ENCODE measurements at places on chromosomes 3 and 15. TPM values are rescaled to one million over a fixed set of nuclear protein-coding genes. Genes with fewer than 3 reads are reported as not detected.

The PDE8A gene
- 33.2 TPM for polyA plus RNA-seq

DNA sequence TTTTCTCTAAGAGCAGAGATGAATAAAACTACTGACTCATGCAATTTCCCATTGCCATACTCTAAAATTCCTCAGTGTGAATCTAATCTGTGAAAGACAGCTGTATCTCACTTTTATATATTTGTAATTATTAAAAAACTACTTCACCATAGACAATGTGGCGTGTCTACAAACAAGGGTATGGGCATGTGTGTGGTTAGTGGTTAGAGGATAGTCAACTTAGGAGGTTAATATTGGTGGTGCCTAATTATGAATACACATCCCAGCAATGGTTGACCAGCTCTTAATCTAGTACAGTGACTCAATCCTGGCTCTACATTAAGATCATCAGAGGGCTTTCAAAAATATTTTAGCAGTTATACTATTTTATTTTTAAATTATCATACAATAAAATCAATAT lies 94.5 kb downstream of the GOLIM4 start:
- DNase-seq = no peak

The SIDT1 gene
- 1.3 TPM for polyA plus RNA-seq

- DNase-seq = no peak
Measured at GRCh38 chr3:121508389-121508788, 37.4 kb downstream of the POLQ start.

- DNase-seq = peak; percentile 60
Measured at GRCh38 chr3:58217209-58217811, 6.5 kb upstream of the DNASE1L3 start.

DNA sequence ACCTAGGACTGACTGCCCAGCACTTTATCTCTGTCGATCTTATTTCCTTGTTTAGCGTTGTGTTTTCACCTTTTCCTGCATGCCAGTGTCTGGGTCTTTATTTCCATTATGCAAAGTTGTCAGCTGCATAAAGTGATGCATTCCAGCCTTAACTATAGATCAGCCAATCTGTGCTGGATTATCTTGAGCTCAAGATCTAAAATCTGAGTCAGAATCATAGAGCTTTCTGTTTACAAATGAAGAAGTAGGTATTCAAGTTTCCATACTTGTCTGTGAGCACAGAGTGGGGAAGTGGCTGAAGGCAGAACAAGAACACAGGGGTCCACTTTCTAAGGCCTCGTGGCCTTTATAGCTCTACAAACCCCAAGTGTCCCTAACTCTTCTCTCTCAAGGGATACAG lies 82.4 kb upstream of the PLCL2 start:
- no peak for DNase-seq

GRCh38 chr3:126524429-126524988 lies 554 bp downstream of the CHST13 start:
- DNase-seq = no peak

DNA sequence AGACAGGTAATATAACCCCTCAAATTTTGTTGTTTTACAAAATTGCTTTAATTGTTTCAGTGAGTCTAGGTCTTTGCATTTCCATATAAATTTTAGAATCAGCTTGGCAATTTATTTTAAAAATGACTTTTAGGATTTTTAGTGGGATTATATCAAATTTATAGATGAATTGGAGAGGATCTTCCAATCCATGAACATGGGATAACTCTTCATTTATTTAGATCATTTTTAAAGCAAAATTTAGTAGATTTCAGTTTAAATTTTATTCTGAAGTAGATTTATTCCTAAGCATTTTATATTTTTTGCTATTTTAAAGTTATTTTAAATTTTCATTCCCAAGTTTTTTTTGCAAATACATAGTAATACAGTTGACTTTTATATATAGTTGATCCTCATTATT lies 58.1 kb upstream of the THSD4 start:
- no peak for DNase-seq

The ZKSCAN7 gene
- 4.9 TPM for polyA plus RNA-seq

The SLC22A14 gene
- not detected for polyA plus RNA-seq

The DPPA4 gene
- polyA plus RNA-seq = not detected

GRCh38 chr3:46867550-46867898 lies 4.3 kb upstream of the MYL3 start:
- peak; percentile 92 for DNase-seq

DNA sequence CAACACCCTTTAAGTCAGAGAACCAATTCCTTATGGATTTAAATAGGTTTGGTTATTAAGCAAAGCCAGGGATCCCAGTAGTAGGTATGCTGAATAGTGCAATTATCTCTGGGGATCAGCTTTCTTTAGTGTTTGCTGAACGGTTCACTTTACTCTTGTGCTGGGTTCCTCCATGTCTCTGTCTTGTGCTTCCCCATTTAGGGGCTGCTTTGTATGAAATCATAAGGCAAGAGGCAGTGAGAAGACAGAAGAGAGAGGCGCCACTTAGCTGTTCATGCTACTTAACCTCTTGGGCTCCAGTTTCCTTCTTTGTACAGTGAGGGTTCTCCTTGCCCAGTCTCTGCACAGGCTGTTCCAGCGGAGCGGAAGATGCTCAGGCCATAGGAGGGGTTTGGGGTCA lies 3.5 kb downstream of the ST6GAL1 start:
- DNase-seq = no peak

- DNase-seq = peak; percentile 74
Measured at GRCh38 chr3:48232734-48233133, 8.2 kb upstream of the ZNF589 start.

DNA sequence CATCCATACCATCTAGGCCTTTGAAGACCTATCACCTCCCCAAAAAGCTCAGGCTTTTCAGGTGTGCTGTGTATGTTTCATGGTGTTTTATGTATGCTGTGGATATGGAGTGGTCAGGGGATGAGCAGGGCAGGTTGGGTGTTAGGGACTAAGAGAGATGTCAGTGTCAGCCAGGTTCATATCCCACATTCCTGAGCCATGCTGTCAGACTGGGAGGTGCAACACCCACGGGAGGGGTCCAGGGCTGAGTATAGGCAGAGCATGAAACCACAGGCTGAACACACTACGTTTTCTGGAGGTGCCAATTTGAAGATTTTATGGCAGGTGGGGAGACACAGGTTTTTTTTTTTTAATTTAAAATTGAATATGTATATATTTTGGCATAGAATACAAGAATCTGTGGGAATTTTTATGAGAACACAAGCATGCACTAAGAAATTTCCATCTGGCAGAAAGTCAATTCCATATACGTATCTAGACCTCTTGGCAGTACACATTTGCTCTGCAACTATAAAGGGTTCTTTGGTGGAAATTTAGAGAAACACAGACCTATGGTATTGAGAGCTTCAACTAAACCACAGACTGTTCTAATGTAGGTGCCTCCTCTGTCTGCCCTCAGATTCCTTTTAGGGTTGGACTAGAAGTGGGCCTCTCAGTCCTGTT lies 101.9 kb upstream of the RNU6-1 start:
- DNase-seq = no peak

- DNase-seq = no peak
Measured at GRCh38 chr3:48607519-48607918, 1.9 kb downstream of the UQCRC1 start.

DNA sequence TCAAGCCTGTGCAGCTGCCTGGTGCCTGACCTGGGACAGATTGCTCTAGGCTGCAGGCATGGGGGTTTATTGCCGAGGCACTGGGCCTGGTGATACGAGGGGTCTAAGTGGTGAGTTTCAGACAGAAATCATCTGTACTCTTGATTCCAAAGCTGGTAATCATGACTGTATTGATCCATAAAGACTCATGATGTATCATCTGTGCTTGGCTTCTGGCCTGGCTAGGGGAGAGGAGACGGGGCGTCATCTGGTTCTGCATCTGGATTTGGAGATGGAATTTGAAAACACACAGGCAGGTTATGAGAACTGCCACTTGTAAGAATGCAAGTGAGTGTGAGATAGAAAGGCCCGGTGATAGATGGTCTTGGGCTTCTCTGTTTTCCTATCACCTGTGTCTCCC lies 337.4 kb upstream of the C2CD4B start:
- no peak for DNase-seq

The RETNLB gene
- polyA plus RNA-seq = not detected

DNA sequence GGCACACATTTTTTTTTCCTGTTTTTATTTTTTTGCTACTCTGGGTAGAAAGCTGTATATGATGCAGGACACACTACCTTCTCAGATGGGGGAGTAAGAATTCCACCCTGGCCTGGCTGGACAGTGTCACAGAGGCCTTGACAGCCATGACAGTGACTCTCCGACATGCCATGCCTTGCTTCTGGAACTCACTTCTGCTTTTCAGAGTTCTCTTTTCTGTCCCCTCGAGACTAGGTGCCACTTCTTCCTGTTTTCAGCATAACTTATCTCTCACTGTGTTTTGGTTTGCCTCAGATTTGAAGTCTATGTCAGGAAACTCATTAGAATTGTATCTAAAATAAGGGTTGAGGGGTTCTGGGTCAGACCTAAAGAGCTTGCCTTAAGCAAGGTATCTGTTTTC lies 69.1 kb upstream of the SEC13 start:
- DNase-seq = no peak

DNA sequence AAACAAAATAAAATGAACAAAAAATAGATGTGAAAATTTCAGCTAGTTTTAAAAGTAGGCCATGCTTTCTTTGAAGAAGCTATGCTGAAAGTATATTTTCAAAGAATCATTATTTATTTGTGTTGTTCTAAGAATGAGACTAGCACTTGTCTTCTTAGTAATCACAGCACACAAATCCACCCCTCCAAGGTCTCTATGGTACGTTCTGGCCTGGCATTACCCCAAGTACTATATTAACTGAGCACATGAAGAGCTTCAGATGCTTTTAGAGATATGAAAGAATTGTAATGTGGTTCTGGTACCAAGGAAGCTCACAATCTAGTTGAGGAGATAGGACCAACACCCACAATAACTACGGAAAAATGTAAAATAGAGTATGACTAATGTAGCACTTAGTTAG lies 416.5 kb downstream of the PLCL2 start:
- DNase-seq = no peak

DNA sequence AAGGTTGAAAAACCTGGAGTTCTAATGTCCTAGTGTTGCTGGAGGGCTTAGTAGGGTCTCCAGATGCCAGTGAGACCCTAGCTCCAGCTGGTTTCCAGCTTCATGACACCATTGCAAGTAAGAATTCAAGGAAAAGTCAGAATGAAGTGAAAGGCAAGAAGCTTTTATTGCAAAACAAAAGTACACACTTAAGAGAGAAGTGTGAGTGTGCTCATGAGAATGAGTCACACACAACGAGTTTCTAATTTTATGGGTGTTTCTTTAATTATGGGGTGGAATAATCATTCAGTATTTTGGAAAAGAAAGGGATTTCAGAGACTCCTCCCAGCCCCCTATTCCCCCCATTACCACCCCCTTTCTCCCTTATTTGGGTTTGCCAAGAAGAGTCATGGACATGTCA lies 24.6 kb upstream of the ZNF502 start:
- no peak for DNase-seq

GRCh38 chr3:143120716-143121240 lies 1.2 kb downstream of the CHST2 start:
- DNase-seq = no peak

The IRAK2 gene
- 1.1 TPM for polyA plus RNA-seq

GRCh38 chr3:153896197-153896596 lies 225.0 kb upstream of the ARHGEF26 start:
- DNase-seq = no peak

DNA sequence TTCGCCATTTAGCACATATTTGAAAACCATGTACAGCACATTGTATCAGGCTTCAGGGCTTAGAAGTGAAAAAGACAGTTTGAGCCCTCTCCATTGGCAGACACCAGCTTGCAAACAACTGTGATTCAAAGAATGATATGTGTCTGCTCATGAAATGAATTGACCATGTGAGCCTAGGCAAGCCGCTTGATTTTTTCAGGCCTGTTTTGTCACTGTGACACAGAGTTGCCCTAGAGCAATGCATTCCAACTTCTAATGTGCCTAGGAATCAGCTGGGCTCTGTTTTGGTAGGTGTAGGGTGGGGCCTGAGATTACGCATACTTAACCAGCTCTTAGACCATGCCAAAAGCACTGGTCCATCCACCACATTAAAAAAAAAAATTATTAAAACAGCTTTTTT lies 53.0 kb downstream of the ATP2C1 start:
- DNase-seq = no peak

GRCh38 chr3:37907906-37908305 lies 46.2 kb downstream of the CTDSPL start:
- DNase-seq = no peak

GRCh38 chr3:61594144-61594963 lies 33.0 kb downstream of the PTPRG start:
- no peak for DNase-seq

The UQCC5 gene
- polyA plus RNA-seq = 7.7 TPM

The FOXB1 gene
- not detected for polyA plus RNA-seq

DNA sequence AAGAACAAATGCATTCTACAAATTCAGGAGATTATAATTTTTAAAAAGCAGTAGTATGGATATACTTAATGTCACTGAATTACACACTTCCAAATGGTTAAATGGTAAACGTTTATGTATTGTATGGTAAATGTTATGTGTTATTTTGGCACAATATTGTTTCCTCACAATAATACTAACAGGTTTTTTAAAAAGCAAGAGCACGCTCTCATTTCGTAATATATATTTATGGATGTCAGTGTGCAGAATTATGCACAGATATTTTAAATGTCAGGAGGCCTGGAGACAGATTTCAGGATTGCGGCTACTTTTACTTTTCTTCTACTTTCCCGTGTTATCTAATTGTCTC lies 533 bp downstream of the ZNF445 start:
- DNase-seq = no peak

DNA sequence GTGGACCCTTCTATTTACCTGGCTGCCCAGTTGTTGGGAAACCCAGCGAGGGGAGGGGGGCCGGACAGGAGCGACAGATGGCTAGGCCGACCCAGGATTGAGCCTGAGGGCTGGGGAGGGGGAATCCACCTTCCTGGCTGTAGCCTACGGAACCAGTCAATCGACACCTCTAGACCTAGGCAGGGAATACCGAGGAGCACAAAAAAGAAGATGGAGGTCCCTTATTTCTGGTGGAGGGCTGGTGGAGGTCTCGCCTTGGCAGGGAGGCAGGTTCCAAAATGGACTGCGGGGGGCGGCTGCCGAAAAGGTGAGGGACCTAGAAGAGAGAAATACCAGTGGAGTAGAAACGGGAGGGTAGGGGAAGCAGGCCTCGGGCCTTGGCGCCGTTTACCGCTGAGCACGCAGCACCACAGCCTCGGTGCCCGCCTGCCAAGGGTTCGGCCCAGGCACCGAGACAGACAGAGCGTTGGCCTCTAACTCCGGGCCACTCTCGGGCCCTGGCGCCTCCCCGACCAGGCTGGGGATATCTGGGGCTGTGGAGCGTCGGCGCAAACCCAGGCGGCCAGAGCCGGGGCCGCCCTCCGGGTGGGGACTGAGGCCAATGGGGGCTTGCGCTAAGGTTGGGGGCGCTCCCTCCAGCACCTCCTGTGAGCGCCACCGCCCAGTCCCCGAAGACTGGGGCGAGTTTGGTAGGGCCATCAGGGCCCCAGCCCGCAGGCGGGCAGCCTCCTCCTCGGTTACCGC lies 1.6 kb downstream of the ANKRD63 start:
- DNase-seq = no peak

The CDHR4 gene
- polyA plus RNA-seq = not detected

The SCG5 gene
- 6.6 TPM for polyA plus RNA-seq

Measured in ovary (tissue), 10 donors.